ENCODE measurements at places on chromosomes 1 and 21.

- no peak for DNase-seq
Observed at GRCh38 chr21:14010729-14011128, 200.0 kb downstream of the LIPI start.

DNA sequence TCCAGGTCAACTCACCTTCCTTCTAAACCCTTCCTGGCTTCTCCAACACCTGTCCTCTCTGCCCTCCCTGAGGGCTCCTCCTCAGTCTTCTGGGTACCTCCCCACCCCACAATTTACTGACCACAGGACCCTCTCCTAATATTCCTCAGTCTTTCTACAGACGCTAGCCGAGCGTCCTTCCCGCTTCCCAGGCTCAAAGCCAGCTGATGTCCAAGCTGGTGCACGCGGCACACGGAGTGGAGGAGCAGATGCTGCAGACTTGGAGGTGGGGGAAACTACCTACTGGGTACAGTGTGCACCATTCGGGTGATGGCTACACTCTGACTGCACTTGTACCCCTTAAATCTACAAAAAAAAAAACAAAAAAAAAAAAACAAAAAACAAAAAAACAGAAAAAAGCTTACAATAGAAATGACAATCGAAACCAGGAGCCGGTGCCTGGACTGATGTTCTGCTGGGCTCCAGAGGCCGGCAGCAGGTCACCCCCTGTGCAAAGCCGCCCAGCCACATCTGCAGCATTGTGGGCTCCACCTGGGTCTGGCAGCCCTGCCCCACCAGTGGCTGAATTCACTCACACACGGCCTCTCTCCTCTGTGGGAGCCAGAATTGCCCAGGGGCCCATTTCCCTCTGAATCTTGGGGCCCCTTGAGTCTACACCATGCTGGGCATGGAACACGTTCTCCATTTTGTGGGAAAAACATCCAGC, 7.0 kb downstream of the TRIM11 start:
- DNase-seq, result no peak

DNA sequence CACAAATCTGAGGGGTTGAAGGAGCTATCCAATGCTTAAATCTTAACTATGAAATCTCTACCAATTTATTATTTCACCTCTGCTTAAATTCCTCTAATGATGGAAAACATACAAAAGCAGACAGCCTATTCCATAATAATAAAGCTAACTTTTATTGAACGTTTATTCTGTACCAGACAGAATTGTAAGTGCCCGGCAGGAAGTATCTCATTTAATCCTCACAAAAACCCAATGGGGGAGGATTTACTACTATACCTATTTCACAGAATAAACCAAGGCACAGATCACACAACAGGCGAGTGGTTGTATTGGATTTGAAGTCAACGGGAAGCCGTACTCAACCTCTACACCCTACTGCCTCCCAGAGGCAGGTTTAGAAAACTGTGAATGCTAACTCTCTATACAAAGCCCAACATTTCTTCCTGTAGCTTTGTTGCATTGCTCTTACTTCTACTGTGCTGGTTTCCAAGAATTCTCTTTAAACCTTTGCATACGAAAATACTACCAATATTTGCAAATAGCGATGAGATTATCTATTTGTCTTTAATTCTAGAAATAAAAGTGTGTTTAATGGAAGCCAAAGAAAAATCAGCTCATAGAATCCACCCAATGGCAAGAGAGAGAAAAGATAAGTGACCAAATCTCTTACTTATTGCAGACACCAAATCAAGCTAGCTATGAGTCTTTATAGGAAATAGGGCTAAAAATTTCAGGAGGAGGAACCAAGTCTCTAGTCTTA, 33.5 kb upstream of the C1orf53 start:
- peak; percentile 76 for DNase-seq

GRCh38 chr1:68221980-68222373, 10.3 kb downstream of the WLS start:
- DNase-seq, result peak; percentile 47

GRCh38 chr1:178376008-178376407, 120.8 kb downstream of the CLEC20A start:
- DNase-seq, result no peak

- DNase-seq, result no peak
Observed at GRCh38 chr1:56873213-56873612, 18.6 kb downstream of the C8A start.

DNA sequence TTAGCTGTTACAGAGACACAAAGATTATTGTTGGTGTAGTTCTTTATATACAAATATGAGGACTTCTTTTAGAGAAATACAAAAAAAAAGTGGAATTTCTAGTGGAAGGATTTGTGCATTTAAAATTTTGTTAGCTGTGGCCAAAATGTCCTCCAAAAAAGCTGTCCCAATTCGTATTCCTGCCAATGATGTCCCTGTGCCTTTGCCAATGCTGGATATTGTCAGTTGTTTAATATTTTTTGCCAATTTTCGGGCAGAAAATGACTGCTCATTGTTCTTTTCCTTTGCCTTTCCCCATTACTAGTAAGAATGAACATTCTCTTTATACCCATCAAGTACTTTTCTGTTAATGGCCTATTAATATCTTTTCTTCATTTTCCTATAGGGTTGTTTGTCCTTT, 110.0 kb upstream of the HOOK1 start:
- no peak for DNase-seq

DNA sequence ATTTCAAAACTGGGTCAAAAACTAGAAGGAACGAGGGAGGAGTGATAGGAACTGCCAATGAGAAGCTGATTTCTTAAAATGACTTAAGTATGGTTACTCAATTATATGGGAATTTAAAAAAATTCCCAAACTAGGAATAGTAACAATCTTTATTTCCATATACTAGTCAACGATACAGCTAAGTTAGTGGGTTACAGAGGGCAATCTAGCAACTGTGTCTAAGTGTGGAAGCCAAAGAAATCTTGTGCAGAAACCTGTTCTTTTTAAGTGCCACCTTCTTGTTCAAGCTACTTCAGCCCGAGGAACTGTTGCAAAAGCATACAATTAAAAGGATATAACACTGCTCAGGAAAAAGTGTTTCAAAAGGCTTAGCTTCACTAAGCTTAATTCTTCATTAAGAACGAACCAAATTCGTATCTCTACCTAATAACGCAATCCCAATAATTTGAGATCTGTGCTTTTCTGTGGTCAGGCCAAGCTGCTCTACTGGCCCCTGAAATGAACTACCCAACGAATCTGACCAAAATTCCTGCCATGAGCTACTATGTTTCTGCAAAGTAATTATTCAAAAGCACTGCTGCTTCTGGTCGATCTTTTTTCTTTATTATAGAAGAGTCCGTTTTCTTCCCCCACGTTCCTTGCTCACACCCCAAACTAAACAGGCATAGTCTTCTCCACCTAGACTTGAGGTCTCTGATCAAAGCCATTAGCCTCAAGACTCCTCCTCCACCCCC, 1.8 kb downstream of the USP24 start:
- peak; percentile 23 for DNase-seq
